ENCODE measurements at places on chromosomes 12 and 14.

DNA sequence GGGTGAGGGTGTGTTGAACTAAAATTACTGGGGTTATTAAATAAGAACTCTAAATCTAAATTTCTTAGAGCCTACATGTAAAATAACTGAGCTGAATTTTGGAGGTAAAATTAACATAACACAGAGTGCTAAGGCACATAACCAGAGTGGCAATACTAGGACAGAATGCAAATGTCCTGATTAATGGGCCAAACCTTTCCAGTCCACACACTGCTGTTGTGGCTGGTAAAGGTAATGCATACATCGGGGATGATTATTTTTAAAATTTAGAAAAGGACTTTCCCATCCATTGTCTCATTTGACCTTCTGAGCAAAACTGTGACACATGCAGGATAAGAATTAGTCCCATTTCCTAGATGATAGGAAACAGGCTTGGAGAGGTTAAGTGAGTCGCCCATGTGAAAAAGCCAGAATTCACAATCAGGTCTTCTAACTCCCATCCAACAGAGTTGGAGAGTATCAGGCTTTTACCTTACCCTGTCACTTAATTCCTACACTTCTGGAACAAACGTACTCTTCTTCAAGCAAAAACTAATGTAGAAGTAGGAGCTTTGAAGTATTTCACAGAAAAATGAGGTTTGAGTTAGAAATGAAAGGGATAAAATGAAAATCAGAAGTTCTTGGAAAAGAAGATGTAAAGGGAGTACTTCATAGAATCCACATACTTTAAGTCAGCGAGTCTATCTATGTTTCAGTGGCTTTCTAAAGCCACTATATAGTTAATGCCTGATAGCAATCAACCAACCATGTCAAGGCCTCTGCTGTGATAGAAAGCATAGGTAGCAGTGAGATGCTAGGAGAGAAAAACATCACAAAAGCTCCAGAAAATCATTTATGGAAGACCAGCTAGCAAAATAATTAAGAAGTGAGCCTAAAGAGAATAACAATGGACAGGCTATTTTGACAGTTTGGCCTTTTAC is 334.9 kb upstream of the DIO2 start:
- DNase-seq = no peak

DNA sequence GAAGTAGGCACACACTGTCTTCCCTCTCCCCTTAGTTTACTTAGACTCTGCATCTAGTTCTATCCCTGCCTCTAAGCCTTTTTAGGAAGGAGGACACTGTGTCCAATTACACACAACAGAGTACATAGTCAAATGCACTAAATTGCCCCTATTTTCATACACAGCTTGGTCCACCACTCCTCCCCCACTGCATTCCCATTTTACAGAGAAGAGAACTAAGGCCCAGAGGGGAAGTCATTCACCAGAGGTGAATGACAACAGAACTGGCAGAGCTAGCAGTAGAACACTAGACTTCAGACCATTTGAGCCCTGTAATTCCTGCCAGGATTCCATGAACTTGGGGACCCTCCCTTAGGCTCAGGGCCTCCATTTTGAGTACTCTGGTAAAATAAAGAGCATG is 1.1 kb upstream of the JPH4 start:
- no peak for DNase-seq

DNA sequence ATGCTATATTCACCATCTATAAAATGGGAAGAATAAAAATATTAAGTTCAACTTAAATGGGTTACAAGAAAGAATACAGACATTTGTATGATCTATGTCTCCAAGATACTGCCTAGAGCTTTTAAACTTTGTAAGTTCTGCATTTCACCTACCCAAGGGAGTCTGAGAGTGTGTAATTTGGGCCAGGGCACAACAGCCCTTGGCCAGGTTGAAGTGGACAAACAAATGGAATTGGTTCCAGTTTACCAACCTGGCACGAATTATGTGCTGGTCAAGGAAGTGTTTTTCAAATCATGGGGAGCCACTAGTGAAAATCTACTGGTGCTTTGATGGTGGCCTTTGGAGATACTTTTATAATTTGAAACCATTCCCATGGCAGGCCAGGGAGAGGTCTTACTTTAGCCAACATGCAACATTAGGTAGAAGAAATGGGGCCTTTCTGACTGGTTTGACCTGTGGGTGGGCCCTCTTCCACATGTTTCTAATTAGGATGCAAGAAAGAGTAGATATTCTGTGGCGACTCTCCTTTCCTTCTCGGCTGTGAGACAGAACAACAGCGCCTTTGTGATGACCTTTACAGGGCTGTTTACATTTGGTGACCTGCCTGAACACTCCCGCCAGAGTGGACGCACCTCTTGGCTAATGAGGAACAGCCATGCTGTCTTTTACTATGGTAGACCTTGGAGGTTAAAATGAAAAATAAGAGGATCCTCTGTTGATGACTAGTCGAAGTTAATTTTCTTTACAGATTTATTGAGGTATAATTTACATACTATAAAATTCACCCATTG is 476.6 kb downstream of the ZFP36L1 start:
- no peak for DNase-seq

DNA sequence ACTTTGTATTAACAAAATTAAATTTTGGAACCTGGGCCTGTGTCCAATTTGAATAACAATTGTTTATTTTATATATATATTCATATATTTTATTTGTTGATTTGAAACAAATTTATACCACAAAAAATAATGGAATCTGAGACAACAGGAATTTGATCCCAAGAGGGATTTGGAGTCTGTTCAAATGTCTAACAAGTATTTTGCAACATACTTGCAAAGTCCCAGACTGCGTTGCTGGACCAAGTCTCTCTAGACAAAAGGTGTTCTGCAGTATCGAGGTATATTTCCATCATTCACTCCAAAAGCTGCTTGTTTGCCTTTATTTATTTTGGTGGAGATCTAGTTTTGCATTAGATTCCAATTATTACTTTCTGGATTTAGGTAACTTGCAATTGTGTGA is 68.7 kb upstream of the PTPRR start:
- no peak for DNase-seq

DNA sequence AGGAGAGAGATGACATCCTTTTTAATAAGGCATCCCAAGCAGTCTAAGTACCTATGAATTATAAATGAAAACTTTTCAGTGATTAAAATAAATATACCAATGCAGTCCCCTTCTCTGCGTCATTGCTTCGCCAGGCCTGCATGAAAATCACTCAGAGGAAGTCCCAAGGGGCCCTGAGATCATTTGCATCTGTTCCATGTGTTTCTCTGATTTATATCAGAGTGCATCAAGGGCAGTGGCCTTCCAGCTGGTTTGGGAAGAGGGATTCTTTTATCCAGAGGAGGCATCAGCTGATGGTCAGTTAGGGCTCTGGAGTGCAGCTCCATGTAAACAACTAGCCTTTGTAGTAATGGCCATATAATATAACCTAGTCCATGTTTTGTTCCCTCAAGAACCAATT is 210.1 kb downstream of the RGS6 start:
- DNase-seq = no peak

- no peak for DNase-seq
Measured at GRCh38 chr14:62629176-62629725, 416.0 kb downstream of the KCNH5 start.

DNA sequence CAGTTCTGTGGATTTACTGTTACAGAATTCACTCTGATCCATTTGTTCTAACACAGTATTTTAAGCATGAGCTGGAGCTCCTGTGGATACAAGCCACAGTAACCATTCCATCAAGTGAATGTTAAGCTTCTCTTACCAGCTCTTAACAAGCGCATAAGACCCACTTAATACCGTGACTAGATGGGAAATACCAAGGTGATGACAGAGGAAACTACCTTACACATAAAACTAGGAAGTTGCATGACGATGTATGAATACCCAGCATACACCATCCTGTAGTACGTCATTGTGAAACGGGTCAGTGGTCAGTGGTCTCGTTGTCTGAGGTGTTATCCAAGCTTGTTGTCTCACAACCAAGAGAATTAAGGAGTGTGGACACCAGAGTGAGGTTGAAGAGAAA is 2.0 kb upstream of the GALC start:
- DNase-seq = no peak

- DNase-seq = peak; percentile 91
Measured at GRCh38 chr12:93778306-93778705, 101.1 kb downstream of the CRADD start.

GRCh38 chr12:31570880-31571279 is 20.1 kb downstream of the DENND5B start:
- DNase-seq = no peak

DNA sequence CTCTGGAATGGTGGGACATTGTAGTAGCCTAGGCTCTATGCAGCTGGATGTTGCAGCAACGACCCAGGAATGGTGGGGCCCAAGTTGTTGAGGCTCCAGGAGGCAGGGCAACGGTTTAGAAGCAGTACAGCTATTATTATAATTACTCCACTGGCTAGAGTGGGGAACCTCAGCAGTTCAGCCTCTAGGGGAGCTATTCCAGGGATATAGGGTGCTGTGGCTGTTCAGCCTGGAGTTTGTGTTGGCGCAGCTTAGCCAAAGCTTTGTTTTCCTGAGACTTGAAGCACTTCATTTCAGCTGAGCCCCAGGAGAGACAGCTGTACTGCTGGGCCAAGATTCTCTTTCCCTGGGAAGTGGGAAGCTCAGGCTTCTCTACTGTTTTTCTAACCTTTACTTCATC is 1023.0 kb upstream of the ATXN7L3B start:
- no peak for DNase-seq

DNA sequence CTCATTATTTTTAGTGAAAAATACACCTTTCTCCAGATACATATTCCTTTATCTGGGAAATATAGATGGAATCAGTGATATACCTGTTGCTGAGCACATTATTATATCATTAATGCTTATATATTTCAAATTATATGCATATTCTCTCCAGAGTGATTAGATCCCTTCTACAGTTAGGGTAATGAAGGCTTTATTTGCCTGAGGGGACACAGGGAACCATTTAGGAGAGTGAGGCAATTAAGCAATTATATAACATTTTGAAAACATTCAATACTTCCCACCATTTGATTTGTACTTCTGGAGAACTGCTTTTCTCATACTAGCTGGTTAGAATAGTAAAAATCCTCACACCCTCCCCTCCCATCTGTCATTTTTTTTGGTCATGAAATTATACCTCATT is 212.8 kb upstream of the NOVA1 start:
- DNase-seq = no peak

- no peak for DNase-seq
Measured at GRCh38 chr12:56469007-56469930, 891 bp downstream of the SPRYD4 start.

DNA sequence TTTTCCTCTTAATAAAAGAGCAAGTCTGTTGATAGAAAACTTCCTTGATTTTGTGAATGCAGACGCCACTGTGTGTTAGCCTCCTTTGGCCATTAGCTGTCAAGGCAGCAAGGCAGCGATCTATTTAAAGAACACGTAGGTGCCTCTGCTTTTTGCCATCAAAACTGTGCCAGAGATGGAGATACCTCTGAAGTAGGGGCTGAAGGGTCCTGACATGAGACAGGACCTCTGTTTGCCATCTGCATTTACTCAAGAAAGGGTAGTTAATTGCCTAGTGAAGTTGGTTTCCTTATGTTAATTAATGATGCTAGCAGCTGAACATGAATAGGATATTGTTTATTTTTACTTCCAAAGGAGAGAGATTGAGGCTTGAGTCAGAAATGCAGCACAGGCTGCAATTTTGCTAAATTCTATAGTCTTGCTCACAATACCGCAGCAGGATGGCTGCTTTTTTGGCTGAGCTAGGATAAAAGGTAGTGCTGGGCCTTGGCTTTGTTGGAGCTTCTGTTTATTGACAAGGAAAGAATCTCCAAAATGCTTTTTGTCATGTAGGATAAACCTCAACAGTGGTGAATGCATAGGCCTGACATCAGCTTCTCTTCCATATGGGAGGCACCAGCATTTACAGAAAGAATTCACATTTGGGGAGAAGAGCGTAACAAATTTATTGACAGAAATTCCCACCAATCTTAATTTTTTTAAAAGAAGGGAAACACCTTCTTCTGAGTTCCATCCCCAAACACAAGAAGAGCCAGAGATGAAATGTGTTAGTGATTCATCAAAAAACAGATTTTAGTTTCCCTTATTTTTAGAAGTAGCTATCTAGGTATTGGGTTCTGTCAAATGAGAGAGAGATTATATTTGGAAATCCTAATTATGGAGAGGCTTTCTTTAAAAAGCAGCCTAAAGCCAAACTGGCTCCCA is 13.9 kb upstream of the RPH3A start:
- DNase-seq = no peak

DNA sequence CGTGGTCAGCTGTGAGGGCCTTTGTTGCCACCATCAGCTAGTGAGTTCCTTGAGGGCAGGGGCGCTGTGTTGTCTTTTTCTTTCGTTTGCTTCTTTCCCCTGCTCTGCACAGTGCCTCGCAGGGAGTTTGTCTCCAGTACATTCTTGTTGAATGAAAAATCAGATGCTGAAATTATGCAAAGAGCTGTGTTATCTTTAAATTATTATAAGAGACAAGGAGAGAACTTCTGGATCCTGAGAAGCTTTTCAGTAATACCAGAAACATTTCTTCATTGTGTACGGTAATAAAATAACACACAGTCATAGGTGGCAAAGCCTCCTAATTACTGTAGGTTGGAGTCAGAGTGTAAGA is 14.9 kb downstream of the EML1 start:
- no peak for DNase-seq

DNA sequence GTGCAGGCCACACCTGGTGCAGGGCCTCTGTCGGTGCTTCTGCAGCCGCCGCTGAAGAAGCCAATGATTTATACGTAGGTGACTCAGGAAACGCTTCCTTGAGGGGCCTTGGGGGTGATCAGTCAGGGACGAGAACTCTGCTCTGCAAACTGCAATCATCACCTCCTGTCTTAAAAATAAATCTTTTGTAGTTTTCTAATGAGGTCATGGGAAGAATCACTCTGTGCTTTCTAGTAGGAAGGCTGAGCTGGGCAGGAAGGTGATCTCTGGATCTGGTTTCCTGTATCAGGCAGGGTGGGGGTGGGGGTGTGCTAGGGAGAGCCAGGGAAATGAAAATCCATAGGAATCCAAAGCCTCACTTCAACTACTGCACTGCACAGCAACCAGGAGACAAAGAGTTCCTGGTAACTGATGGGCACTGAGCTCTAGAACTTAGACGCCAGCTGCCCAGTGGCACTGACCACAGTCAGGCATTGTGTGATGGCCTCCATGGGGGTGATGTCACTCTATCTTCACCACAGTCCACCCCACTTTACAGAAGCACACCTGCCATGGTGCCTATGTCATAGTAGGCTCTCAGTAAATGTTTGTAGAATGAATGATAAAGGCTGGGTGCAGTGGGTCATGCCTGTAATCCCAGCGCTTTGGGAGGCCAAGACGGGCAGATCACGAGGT is 292.4 kb upstream of the PWP1 start:
- DNase-seq = no peak

GRCh38 chr12:72465155-72465554 is 193.0 kb downstream of the TRHDE start:
- DNase-seq = no peak

GRCh38 chr14:91417120-91417982 is at the start of gene CCDC88C:
CCDC88C (minus strand) TSS chr14:91417820; CDS start chr14:91417690, 130 bp downstream.
- DNase-seq = no peak

DNA sequence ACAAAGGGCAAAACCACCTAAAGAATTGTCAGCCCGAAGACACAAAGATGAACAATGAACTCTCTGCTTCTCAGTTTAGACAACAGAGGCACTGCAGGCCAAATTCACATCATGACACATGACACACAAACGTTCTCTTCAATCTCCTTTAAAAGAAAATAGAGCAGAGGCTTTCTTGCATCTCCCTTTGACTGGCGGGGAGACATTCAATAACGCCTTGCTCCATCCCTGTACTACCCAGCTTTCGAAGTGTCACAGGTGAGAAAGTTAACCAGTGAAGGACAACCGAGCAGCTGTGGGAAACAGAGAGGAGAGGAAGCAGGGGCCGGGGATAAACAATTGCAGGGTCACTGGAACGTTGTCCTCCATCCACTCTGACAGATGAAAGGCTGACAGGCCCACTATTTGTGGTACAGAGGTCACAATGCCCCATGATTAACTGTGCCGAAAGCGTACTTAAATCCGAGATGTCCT is 130.8 kb downstream of the PHLDA1 start:
- DNase-seq = no peak

All from stromal cell of bone marrow (primary cell).